ENCODE measurements at places on chromosomes 3 and 15.

- no peak for DNase-seq
These were observed 16.9 kb downstream of the TCAIM start for GRCh38 chr3:44355362-44356033.

DNA sequence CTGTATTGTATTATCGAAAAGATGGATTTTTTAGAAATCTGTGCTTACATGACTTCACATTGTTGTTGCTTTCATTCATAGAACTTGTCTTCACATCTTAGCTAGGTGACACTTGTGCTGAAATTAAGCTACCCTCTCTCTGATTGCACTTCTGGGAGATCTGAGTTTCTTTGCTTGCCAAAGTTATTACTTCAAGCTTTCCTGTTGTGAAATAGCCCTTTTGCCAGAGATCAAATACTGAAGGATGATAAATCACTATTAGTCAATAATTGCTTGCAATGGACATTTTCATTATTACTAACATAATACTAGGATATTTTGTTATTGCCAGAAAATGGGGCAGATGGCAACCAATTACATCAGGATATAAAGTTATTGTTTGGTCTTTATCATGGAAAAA lies 34.7 kb downstream of the PIK3CA start:
- no peak for DNase-seq

DNA sequence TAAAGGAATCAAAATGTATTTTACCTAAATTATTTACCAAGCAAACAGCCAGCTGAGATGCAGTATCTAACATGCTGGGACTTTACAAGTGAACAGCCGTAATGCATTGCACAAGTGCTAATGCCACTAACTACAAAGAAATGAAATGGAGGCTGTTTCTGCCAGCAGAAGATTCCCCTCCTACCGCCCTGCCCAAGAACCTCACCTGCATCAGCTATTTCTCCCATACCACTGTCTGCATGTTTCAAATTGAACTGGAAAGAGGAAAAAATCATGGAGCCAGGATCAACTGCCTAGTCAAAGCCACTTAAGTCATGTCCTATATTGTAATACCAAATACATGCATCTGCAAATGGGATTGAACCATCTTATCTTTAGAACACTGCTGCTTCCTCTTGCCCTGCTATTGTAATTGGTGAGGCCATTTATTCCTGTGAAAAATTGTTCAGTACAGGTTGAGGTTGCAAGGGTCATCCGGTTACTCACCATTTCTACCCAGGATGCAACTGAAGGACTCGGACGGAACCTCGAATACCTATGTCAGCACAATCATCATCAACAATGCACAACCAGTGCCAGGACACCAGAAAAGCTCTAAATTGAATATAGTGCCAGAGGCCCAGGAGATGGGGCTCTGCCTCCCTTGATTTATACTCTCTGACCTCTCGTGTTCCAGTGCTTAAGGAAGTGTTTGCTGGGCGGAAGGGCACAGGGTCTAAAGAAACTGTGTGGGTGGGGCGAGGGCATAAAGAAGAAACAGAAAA lies 27.5 kb downstream of the ANXA2 start:
- DNase-seq: no peak

GRCh38 chr3:156341831-156342416 lies 213.0 kb downstream of the SSR3 start:
- no peak for DNase-seq

DNA sequence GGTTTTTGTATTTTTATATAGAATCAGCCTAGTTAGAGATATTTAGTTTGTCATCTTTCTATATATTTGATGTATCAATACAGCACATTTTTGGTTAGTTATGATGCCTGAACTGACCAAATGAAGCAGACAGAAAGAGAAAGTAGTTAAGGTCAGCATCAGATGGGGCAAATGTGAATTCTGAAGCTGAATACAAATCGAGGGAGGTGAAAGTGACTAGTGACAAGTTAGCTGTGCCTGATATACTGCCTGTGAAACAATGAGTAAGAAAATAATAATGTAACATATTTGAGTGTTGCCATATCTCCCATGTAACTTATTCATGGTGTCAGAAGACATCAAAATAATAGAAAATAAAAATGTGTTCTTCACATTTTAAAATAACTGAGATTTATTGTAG lies 680.3 kb upstream of the SEMA6D start:
- DNase-seq: no peak

DNA sequence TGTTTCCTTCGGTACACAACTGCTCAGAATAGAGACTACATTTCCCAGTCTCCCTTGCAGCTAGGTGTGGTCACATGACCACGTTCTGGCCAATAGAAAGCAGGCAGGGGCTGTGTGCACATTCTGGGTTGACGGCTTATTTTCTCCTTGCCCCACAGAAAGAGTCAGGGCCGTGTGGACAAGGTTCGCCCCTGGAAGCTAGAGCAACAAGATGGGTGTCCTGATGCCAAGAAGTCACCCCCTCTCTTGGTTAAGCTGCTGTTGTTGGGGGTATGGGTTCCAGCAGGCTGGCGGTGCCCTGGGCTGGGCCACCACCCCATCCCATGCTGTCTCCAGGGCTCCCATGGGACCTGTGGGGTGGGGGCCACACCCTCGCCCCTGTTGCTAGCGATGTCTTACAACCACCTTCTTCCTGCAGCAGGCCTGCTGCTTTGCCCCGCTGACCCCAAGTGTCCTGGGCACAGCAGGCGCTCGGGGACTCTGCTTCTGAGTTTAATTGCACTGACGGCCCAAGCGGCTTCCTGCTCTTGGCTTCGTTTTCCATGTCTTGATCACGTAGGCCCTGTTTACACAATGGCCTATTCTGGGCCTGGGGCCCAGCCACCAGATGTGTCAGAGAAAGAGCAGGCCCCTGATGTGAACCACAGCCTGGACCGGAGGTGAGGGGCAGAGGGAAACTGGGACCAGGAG lies 24.9 kb downstream of the ABTB1 start:
- no peak for DNase-seq

DNA sequence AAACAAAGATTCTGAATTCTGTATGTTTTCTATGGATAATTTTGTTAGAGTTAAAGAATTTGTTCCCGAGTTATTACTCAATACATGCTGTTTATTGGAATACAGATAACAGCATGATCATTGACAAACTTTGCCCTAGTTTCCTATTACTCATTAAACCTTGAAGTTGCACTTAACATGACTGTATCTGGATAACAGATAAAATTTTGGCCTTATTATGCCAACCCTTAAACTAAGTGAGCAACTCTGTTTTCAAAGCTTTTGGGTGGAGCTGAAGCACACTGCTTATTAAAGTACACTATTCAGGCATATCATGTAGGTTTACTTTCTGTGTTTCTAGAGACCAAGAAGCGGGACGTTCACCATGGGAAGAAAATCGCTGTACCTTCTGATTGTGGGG lies at the start of gene AADAC:
AADAC (plus strand) TSS at position 318 of the 400 bp plus-strand sequence; CDS start at position 365, 47 bp downstream.
- DNase-seq: no peak

DNA sequence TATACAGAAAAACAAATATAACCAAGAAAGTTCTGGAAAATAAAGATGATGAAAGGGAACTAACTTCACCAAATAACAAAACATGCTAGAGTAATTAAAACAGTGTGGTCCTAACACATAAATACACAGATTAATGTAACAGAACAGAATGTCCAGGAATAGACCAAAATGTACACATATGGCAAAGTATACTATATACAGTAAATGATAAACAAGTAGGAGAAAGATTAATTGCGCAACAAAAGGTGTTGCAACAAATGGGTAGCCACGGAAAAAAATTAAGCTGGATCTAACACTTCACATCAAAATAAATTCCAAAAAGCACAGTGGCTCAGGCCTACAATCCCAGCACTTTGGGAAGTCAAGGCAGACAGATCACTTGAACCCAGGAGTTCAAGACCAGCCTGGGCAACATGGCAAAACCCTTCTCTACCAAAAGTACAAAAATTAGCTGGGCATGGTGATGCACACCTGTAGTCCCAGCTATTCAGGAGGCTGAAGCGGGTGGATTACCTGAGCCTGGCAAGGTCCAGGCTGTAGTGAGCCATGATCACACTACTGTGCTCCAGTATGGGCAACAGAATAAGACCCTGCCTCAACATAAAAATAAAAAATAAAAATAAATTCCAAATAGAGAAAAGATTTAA lies 19.8 kb downstream of the SCAP start:
- DNase-seq: no peak

GRCh38 chr15:36943508-36944361 lies 156.6 kb downstream of the MEIS2 start:
- DNase-seq: no peak

- no peak for DNase-seq
These were observed 660.9 kb upstream of the CBLB start for GRCh38 chr3:106529738-106530137.

DNA sequence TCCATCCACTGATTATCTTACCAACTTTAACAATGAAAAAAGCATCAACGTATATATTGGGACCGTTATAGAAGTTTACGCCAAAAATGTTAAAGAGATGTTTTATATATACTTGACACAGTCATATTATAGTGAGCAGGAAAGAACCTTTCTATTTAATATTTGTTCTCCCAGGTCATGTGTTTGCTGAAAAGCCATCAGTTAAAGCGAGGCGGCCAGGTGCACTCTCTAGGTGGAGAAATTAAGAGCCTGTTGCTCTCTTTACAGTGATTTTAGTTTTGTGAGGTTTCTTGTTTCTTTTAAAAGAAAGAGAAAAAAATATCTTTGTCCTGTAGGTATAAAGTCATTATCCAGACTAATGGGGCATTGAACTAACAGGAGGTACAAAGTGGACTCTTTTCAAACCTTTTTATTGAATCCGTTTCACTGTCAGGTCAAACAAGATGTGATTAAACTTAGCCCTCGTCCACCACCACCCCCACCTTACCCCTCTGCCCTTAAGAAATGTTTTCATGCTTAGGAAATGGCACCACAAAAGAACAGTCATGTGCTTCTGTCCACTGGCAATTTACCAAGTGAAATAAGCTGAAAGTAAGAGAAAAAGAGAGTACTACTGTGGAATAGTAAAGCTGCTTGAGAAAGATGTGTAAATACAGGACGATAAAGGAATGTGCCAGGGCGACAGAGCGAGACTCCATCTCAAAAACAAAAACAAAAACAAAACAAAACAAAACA lies 279.9 kb downstream of the PTPRG start:
- no peak for DNase-seq

DNA sequence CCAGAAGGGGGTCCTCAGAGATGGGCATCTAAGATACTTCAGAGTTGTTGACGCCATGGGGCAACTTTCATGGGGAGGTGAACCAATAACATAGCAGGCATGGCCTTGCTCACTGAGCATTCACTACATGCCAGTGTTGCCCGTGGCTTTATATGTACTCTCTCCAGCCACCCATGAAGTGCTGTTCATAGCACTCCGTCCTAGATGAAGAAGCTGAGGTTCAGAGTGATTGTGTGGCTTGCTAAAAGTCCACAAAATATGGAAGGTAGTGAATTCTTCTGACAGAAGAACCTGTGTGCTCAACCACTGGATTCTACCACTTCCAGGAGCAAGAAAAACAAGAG lies 9.8 kb upstream of the SEMA4B start:
- DNase-seq: no peak

DNA sequence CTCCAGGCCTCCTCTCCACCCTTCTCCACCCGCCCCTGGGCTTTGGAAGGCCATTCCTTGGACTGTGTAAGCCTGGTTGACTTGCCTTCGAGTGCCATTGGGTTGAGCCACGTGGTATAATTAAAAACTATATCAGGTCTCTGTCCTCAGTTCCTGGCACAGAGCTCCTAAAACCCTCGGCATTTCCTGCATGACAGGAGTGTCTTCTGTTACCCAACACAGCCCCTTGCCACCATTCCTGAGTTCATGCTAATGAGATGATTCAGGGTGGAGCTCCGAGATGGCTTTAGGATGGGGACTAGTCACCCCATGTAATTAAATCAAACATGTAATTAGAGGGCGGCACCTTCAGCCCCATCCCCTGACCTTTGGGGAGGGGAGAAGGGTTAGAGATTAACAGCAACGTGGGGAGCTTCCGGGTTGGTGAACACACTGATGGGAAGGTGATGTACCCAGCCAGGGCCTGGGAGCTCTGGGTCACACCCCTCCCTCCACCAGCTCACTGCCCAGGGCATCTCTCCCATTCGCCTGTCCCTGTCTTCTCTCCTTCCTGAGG lies 256.4 kb downstream of the FAM43A start:
- DNase-seq: no peak

DNA sequence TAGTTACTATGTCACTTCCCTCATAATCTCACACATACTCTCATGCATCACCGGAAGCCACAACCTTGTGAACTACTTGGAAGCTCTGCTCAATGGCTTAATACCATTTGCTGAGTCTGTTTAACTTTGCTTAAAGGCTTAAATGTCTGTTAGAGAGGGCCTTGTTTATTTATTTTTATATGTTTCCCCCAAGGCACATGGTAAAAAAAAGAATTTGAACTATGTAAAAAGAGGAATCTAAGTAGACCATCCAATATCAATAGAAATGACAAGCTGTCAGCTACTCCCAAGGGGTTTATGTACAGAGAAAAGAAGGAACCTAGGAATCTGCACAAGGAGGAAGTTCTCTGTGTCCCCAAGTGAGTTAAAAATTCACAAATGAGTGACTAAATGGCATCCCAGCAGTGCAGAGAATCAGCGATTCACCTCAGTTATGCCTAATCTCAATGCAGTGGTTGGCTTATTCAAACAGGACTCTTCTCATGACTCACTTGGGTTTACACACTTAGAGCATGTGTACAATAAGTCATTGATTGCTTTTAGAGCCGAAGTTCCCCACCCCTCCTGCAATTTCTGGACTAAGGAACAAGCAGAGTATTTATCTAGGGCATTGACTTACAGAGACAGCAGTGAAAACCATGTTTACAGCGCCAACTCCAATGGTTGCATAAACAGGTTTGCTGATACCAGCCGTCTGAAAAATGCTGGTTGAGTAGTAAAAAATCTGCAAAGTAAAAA lies 24.4 kb downstream of the SLC2A2 start:
- DNase-seq: no peak

- DNase-seq: no peak
These were observed 9.9 kb downstream of the KY start for GRCh38 chr3:134640872-134641470.

- no peak for DNase-seq
These were observed 158.2 kb upstream of the CHRM5 start for GRCh38 chr15:33810073-33810595.

- DNase-seq: no peak
These were observed 28.4 kb downstream of the TFRC start for GRCh38 chr3:196053487-196053886.

DNA sequence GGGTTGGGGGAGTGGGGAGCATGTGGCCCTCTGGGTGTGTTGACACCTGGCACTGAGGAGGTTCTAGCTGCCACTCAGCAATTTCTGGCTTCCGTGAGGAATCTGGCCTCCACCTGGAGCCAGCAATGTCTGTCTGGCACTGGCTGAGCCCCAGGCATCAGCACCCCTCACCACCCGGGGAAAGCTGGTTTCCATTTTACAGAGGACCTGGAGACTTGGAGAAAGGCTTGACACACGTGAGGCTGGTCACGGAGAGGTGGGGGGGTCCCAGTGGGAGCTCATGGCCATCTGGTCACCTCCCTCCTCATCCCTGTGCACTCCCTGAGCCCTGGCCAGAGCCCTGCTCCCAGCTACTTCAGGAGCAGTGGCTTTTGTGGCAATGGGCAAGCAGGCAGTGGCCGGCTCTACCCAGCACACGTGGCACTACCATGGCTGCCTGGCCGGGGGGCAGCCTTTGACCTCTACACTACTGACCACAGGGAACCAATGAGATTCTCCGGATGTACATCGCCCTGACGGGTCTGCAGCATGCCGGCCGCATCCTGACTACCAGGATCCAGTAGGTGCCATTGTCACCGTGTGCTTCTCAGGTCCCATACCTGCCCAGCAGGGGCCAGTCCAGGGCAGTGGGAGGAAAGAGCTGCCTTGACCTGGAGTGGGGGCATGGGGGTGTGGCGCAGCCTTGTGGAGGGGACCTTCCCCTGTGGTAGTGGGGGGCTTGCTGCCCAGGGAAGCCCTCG lies 28.5 kb downstream of the ACAD9 start:
- no peak for DNase-seq

All from activated gamma-delta T cell (primary cell).